Activated CD8-positive, alpha-beta memory T cell treated with anti-CD3 and anti-CD28 coated beads for 48 hours (primary cell): ENCODE measurements at places on chromosomes 1 and 21.

DNA sequence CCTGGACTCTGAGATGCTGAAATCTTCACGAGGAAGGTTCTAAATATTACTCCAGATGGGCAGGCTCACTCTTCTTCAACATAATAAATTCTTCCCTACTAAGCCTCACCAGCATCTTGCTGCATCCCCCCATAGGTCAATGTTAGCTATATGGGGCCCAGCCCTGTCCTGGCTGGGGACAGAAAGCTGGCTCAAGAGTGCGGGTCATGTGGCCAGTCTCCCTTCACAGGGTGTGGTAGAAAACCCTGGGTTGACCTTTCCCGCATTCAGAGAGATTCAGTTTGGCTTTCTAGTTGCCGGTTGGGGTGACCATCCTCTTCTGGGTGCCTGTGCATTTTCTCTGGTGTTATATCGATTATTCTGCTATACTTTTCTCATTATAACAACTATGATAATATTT, 19.8 kb upstream of the KPRP start:
- no peak for DNase-seq

DNA sequence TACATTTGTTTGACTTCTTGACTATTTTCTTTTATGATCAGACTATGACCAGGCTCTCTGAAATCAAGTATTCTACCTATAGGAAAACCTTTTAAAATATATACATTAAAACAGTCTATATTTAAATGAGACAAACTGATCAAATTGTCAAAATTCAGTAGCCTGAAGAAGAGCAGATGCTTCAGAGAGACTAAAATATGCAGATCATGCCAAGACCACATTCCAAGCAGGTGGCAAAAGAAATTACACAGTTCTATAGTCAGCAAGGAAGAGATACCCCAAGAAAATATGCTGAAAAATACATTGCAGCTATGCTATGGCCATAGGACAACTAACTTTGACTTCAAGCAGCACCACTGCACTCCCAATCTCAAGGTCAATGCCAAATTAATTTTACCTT, 3.5 kb downstream of the LPGAT1 start:
- DNase-seq, result no peak

DNA sequence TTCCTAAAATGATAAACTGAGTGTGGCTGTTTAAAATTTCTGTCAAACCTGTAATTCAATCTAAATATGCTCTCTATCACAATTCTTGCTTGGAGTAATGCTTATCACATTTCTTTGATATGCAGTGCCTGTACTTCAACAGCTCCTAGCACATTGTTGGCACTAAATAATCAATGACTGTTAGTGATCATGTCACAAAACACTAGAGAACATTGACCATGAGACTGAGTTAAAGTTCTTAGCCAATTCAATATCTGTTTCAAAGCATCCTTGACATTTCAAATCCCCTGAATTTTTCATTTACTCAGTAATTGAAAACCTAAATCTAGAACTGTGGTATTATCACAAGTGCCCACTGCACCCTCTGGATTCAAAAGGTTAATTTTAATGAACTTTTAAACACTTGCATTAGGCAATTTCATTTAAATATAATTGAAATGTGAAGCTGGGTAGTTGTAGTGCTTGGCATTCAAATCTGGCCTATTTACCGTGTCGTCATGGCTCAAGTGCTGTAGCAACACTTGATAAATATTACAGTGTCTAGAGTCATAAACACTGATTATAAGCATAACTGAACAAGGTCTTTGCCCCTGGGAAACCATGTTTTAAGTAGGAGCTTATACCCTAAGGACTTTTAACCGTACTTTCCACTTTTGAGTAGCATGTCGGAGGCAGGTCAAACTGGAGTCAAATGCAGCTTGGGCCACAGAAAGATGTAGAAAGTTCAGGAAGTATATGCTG, 143.6 kb downstream of the LRRC7 start:
- no peak for DNase-seq

GRCh38 chr21:42513151-42513984, at the start of gene SLC37A1:
Gene SLC37A1, plus strand, starts transcription at chr21:42513852. Its CDS starts 4,603 bp downstream, at chr21:42518455.
- DNase-seq, result no peak

DNA sequence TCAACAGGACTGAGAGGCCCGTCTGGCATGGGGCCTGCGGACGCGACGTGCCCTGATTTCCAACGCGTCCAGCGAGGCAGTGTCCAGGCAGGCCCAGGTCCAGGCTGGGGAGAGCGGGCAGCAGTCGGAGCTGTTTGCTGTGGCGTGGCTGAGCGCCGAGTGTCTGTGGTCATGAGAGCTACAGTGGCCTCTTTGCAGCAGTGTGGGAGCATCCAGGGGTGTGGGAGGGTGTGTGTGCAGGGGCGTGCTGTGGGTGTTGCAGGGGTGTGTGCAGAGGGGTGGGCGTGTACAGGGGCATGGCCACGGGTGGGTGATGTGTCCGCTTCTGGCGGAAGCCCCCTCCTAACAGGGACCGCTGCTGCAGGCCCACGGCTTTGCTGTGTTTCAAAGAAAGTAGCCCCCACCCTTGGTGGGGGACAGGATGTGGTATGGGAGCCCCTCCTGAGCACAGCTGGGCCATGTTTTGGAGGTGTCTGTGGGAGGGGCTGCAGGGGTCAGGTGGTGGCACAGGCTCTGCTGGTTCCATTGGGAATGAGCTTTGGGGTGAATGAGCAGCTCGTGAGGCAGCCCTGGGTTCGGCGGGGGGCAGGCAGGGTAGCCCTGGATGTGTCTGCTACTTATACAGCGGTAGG, 17.7 kb downstream of the PLCH2 start:
- no peak for DNase-seq

GRCh38 chr1:8847990-8848389, 30.5 kb downstream of the ENO1 start:
- no peak for DNase-seq

DNA sequence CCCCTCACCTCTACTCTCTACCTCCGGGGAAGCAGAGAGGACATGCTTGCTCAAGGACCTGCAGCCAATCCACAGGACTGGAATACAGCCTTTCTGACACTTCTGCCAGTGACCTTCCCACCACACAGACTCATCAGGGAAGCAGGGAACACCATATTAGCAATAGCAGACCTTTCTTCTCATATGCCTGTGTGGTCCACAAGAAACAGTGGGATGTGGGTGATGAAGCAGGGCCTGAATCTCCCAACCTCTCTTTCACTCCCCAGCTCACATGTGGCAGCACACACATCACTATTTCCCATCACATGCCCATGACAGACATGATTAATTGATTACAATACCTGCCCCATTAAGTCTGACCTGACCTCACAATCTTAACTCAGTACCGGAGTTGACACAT, 695.1 kb downstream of the MATN1 start:
- no peak for DNase-seq

DNA sequence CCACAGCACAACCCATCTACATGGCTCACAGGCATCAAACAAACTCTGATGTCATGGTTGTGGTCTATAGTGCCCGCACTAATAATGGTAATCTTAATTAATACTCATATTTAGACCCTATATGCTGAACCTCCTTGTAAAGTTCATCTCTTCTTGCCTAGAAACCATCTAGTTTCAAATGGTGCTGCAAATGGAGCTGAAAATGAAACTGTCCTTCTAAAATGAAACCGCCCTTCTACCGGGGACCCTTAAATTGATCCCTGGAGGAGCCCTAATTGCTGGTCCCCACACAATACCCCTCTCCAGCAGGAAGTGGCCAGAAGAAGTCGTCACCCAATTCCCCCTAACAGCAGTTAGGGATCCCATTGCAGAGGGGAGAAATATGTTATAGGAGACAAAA, 612.6 kb downstream of the MRPL39 start:
- DNase-seq, result no peak

GRCh38 chr1:49435291-49435690, 588.5 kb downstream of the AGBL4 start:
- DNase-seq, result no peak

DNA sequence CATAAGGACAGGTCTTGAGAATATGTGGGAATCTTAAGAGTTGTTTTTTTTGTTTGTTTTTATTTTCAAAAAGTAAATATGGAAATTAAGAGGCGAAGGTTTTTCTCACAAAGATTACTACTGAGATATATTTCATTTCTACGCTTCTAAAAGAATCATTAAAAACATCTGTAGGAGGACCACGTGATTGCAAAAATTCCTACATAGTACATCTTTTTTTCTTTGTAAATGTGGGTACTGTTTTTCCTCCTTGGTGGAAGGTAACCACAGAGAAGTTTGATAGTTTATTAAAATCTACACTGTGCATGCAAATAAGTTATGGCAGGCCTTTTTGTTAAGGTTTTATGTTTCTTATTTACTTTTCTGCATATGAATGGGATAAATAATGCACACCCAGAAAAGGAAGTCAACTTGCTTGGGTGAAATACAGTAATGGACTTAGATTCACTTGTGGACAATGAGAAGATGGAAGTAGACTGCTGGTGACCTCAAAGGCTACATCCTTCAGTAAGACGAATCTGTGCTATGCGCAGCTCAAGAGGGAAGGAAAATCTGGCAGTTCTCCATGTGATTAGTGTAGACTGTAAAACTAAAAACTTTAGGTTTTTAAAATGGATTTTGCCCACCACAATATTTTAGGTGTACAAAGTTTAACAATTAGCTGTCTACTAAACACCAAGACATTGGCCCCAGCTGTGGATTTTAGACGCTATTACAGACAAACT, 2.0 kb downstream of the AK5 start:
- DNase-seq, result no peak

- DNase-seq, result no peak
These were observed 12.9 kb downstream of the DESI2 start for GRCh38 chr1:244665771-244666217.

GRCh38 chr1:6445062-6445763, 20.6 kb downstream of the ESPN start:
- no peak for DNase-seq

GRCh38 chr1:50955116-50955515, 5.0 kb downstream of the FAF1 start:
- no peak for DNase-seq

GRCh38 chr1:197268012-197268411, at the start of gene CRB1:
Gene CRB1, plus strand, starts transcription at chr1:197268252. Its CDS starts 161 bp downstream, at chr1:197268413.
- DNase-seq, result no peak

- no peak for DNase-seq
These were observed 1.2 kb downstream of the LMNA start for GRCh38 chr1:156115514-156116374.

DNA sequence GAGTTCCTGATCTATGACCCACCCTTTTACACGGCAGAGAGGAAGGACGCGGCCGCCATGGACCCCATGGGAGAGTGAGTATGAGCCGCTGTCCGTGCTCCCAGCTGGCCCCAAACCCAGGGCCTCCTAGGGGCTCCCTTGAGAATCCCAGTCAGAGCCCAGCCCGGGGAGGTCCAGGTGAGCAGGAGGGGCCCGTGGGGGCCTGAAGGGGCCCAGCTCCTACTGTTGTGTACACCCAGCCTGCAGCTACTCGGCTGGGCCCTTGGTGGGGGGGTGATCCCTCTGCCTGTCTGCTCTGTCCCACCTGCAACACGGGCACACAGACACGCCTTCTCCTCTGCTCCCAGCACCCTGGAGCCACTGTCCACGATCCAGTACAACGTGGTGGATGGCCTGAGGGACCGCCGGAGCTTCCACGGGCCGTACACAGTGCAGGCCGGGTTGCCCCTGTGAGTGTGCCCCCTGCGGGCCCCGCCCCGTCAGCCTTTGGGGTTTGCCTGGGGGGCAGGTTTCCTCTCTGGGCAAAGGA, 28.6 kb upstream of the LRRC3 start:
- DNase-seq, result no peak

GRCh38 chr1:78351551-78352216, 139.1 kb upstream of the PTGFR start:
- no peak for DNase-seq

GRCh38 chr1:217072926-217073325, 349.7 kb upstream of the ESRRG start:
- no peak for DNase-seq

- DNase-seq, result no peak
These were observed 18.1 kb upstream of the FAM78B start for GRCh38 chr1:166184897-166185296.

DNA sequence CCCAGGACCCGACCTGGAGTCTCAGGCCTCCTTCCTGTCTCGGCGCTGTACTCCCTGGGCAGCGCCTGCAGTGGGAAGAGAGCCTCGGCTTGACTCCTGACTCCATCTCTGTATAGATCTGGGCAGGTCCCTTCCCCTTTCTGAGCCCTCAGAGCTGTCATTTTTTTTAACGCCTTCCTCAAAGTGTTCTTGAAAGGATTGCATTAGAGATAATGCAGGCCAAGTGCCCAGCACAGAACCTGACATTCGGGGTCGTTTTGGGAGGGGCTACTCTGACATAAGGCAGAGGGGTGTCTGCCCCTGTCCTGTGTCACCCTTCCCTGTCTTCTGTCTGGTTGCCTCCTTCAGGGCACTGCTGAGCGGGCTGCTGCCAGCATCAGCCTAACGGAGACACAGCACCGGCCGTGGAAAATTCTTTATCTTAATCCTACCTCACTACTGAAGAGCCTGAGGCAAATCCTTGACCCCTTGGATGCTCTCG, 271.6 kb downstream of the TRABD2B start:
- DNase-seq, result no peak

- DNase-seq, result no peak
These were observed 710 bp upstream of the PALMD start for GRCh38 chr1:99645203-99645602.

DNA sequence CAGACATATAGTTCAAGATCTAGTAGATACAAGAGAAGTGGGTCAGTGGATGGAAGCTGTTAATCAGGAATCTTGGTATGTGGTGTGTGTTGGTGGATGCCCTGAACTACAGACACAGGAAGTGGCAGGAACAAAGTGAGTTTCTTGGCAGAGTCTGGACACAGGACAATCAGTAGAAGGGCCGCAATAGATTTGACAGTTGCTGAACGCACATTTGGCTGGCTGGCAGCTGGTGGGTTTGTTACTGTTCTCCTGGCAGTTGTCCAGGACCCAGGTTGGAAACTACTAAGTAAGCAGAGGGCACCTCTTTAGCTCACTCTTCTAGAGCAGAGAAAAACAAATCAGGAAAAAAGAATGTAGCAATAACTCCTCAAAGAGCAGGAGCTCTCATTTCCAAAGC, 13.2 kb downstream of the KRTAP26-1 start:
- DNase-seq, result no peak

DNA sequence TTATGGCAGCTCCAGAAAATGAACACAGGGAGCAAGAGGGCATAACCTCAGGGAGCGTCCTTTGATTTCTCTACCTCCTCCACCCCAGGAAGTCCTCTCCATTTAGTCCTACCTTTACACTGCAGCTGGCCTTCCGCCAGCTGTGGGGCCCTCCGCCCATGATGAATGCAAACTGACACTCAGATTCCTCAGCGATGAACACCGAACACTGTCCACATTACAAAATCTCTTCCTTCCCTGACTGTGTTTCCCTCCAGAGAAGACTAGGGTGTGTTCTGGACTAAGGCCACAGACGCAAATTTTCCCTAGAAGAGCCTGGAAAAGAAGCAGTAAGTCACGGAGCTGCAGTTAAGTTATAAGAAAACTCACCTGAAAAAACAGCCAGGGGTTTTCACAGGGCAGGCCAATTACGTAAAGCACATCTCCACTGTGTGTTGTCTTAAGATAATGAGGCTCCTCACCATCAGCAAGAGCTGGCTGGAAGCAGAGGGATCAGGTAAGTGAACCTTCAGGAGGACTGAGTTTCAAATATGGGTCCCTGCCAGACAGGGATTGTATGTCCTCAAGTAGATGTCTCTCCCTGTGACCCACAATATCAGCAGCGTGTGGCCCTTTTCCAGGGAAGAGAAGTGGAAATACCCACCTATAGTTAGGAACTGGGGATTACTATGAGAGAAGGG, 46.3 kb upstream of the ATP1B1 start:
- no peak for DNase-seq
